Adrenal gland (tissue), 19 donors: ENCODE measurements at places on chromosomes 7 and 10. TPM values are rescaled to one million over a fixed set of nuclear protein-coding genes. Genes with fewer than 3 reads are reported as not detected.

The SP4 gene
- 8.4 TPM for total RNA-seq

The FANK1 gene
- 18.9 TPM for total RNA-seq

The AZGP1 gene
- total RNA-seq = 3.1 TPM

- no peak overlapping the region for H3K27ac ChIP-seq
- H3K27me3 ChIP-seq = no peaks in the 10 kb centered on the region
- no peaks in the 10 kb centered on the region for H3K4me1 ChIP-seq
- DNase-seq = no peak
- no peak overlapping the region for H3K4me3 ChIP-seq
These were observed 159.6 kb upstream of the KLF6 start for GRCh38 chr10:3944591-3944990.

DNA sequence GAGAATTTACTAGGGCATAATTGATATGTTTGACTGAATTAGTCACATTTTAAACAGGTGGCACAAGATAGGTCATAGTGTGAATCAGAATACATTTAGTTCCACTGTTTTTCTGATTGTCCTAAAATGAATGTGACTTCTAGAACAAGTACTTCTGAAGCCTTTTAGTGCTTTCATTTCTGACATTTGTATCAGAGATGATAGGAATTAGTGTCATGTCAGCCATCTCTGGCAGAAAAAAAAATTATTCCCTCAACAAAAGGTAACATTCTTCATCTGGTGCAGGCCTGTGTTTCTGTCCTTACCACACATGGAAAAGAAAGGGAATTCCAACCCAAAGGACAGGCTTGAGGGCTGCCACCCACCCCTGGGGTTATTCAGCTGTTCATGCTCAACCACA lies 21.3 kb downstream of the GRM8 start:
- no peaks in the 10 kb centered on the region for H3K27me3 ChIP-seq
- no peak overlapping the region for H3K4me3 ChIP-seq
- H3K27ac ChIP-seq = no peak overlapping the region
- no peaks in the 10 kb centered on the region for H3K4me1 ChIP-seq

DNA sequence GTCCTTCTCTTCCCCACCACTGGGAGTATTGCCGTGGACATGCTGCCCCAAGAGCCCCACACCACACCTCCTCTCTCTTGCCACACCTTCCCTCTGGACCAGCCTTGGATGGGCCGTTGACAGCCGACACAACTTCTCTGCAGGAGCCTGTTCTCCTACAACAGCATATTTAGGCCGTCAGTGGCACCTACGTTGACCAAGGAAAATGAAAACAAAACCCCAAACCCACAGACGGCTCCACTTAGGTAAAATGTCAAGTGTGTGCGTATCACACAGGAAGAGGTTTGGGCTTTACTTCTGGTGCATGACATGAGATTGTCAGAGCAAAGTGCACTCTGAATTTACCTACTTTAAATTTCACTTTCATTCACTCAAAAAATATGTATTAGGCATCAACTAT lies 246.6 kb downstream of the ZMYND11 start:
- H3K36me3 ChIP-seq = no peaks in the 10 kb centered on the region
- no peaks in the 10 kb centered on the region for H3K4me1 ChIP-seq
- no peaks in the 10 kb centered on the region for H3K27me3 ChIP-seq
- no peak overlapping the region for H3K4me3 ChIP-seq

- no peaks in the 10 kb centered on the region for H3K27me3 ChIP-seq
- no peak overlapping the region for H3K4me3 ChIP-seq
- no peak overlapping the region for H3K27ac ChIP-seq
- no peaks in the 10 kb centered on the region for H3K4me1 ChIP-seq
These were observed 108.8 kb downstream of the GNAI1 start for GRCh38 chr7:80243425-80243824.

DNA sequence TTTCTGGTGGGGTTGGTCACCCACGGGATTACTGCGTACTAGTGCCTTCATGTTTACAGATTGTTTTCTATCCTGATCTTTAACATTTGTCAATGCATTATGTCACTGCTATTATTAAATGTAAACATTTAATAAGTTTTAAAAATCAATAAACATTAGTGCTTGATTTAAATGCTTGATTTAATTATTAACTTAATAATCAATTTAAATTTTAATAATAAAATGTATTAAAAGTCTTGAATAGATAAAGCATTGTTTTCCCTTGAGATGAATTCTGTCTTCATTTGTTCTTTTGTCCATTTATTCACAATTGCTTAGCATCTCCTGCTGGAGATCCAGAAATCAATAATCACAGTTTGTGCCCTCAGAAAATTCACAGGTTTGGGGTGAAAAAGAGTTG lies 201.8 kb upstream of the HDAC9 start:
- H3K36me3 ChIP-seq = no peaks in the 10 kb centered on the region
- peaks cover 6% of the 10 kb centered on the region for H3K4me1 ChIP-seq
- H3K4me3 ChIP-seq = no peak overlapping the region
- H3K27ac ChIP-seq = no peak overlapping the region

GRCh38 chr10:35674843-35675242 lies 32.7 kb upstream of the FZD8 start:
- no peak for DNase-seq
- H3K4me3 ChIP-seq = no peak overlapping the region
- H3K27me3 ChIP-seq = no peaks in the 10 kb centered on the region
- H3K27ac ChIP-seq = no peak overlapping the region
- no peaks in the 10 kb centered on the region for H3K4me1 ChIP-seq

DNA sequence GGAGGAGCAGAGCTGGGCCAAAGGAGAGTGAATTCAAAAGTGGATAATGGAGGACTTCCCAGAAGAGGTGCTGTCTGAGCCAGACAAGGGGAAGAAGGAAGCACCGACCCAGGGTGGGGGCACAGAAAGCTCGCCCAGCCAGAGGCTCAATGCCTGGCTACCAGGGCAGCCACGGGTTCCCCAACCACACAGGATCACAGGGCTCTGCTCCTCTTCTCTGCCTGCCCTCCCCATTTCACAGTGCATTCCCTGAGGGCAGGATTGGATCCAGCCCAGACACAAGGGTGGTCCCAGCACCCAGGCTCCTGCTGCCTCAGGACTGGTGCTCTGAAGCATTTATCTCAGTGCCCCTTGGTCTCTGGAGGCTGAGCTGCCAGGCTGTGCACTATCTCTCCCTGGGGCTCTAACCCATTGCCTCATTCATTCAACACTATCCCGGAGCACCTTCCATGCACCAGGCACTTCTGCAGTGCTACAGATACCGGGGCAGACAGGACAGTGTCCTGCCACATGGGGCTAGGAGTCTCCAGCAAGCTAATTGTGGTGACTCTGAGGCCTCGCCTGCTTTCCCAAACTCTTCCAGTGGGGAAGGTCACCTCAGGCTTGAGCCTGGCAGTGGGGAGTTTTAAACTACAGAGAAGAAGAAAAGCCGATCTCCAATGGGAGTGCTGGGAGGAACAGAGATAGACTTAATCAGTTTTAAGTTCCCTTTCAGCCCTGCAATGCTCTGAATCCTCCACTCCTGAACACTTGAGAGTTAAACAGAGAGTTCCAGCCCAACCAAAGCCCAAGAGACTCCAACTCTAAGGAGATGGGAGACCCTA lies 201.8 kb upstream of the ZMIZ1 start:
- no peaks in the 10 kb centered on the region for H3K36me3 ChIP-seq
- no peak overlapping the region for H3K4me3 ChIP-seq
- H3K27me3 ChIP-seq = no peaks in the 10 kb centered on the region
- H3K4me1 ChIP-seq = no peaks in the 10 kb centered on the region

DNA sequence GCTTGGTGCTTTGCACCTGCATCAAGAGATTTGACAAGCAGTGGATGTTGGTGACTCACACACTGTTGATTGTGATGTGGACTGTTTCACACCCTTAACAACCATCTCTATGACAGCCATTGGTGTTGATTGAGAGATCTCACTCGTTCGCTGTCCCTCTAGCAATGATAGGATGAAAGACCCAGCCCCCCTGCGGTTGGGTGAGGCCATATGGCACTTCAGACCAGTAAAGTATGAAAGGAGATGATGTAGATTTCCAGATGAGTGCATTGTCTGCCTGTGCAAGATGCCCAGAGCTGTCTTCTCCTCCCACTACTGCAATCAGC lies 138.7 kb upstream of the PRR15 start:
- H3K4me1 ChIP-seq = no peaks in the 10 kb centered on the region
- H3K27me3 ChIP-seq = no peaks in the 10 kb centered on the region
- no peaks in the 10 kb centered on the region for H3K36me3 ChIP-seq
- no peak overlapping the region for H3K27ac ChIP-seq

DNA sequence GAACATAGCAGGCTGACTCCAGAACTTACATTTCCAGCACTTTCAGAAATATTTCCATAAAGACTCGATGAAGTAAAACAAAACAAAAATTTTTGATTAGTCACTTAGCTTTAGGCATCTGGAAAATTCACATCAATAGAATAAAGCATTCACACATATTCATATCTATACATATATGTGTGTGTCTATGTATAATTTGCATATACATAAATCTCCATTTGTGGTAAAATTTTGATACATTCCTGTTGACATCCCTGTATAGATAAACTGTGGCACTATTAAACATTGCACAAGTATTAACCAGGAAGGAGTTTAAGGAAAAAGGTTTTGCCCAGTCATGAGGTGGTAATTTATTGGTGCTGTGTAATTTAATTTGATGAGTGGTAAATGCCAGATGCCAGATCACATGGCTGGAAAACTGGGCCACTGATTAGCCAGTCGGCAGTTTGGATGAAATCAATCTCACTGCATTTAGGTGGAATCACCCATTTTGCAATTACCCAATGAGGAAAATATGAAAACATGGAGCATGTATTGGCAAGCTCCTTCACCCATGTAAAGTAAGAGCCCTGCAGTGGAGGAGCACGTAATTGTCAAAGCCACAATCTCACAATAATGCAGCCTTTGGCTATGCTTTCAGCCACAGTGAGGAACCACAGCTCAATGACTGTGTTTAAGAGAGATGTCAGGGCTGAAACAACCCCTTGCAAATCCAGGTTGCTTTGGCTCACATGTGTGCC lies 294.6 kb downstream of the RNLS start:
- no peaks in the 10 kb centered on the region for H3K36me3 ChIP-seq
- peaks cover 11% of the 10 kb centered on the region for H3K4me1 ChIP-seq
- no peak overlapping the region for H3K4me3 ChIP-seq
- DNase-seq = no peak

- no peak overlapping the region for H3K4me3 ChIP-seq
- H3K27ac ChIP-seq = no peak overlapping the region
- no peak for DNase-seq
- no peaks in the 10 kb centered on the region for H3K36me3 ChIP-seq
- no peaks in the 10 kb centered on the region for H3K4me1 ChIP-seq
These were observed 445.8 kb downstream of the PLXNA4 start for GRCh38 chr7:132130497-132130896.

- no peak overlapping the region for H3K4me3 ChIP-seq
- no peaks in the 10 kb centered on the region for H3K27me3 ChIP-seq
- no peak overlapping the region for H3K27ac ChIP-seq
- no peak for DNase-seq
- no peaks in the 10 kb centered on the region for H3K4me1 ChIP-seq
These were observed 758.7 kb upstream of the CELF2 start for GRCh38 chr10:10259013-10259412.
